ENCODE measurements at places on chromosomes 12 and 14.

DNA sequence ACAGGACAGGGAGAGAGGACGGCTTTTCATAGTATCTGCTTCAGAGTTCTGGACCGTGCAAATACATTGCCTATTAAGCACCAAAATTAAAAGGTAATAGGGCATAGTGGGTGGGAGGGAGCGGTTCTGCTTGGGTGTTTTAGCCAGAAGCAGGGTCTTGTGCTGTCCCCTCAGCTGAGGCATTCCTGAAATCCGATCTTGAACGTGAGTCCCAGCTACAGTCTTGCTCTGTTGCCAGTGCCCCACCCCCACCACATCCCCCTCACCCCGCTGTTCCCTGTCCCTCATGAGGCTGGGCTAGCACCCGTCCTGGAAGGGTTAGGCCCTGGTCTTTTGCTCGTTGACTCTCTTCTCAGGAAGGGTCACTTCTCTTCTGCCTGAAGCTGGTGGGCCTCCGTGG, 48.6 kb downstream of the AACS start:
- DNase-seq, result no peak

DNA sequence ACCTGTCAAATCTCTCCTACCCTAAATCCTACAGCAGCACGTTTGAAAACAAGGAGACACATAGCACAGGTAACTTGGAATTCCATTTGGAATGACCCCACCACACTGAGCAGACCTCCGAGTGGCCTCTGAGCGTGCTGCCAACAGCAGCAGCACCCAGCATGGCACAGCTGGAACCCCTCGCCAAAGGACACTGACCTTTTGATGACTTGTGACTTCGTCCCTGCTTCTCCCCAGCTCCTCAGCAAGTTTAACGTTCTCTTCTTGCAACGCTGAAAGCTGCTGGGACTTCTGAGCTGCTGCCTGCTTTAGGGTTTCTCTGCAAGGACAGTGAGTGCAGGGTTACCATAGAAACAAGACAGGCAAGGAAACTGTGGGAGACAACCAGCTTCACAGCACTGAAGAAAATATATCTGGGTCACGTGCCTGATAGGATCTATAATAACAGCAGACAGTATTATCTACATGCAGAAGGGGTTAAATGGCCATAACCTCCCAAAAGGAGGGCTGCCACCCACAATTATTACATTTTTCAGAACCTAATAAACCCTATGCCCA, 43.3 kb upstream of the VPS33A start:
- DNase-seq, result no peak

DNA sequence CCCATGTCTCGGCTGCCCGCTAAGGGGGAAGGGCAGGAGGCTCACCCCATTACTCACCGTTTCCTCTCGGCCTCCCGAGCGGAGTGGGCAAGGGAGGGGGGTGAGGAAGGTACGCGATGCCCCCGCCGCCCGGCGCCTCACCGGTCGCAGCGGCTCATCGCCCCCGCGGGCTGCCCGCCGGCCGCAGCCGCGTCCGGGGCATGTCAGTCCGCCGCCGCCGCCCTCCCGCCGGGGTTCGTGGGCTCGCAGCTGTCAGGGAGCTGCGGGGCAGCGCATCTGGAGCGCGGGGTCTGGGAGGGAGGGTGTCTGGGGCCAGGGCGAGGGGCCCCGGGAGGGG, 461 bp downstream of the SLC8A3 start:
- no peak for DNase-seq

- DNase-seq, result peak; percentile 83
Measured at GRCh38 chr12:52903285-52903854, 1.5 kb downstream of the KRT8 start.

- DNase-seq, result no peak
Measured at GRCh38 chr12:9077152-9078031, 38.3 kb downstream of the A2M start.

- DNase-seq, result no peak
Measured at GRCh38 chr12:5399266-5399665, 32.6 kb upstream of the NTF3 start.

- DNase-seq, result no peak
Measured at GRCh38 chr12:88810806-88811205, 230.5 kb upstream of the KITLG start.

GRCh38 chr14:99601361-99601831, 2.6 kb downstream of the CCDC85C start:
- no peak for DNase-seq

GRCh38 chr14:105151838-105152793, 16.5 kb downstream of the JAG2 start:
- DNase-seq, result no peak

DNA sequence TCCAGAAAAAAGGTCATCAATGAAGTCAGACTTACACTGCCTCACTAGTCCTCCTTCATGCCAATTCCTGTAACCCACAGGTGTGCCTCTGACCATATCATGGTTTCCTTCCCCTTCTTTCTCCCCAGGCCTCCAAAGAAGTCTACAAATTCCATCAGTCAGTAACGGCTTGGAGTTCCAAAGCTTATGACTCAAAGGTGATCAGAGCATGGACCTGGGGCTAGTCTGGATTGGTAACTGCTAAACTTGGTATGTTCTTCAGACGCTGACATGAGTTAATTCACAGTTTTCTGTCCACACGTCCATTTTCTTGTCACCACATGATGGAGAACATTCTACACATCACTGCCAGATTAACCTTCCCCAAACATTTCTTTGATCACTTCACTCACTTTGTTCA, 560.4 kb downstream of the ETNK1 start:
- no peak for DNase-seq

- DNase-seq, result no peak
Measured at GRCh38 chr12:70635755-70636154, 1.5 kb downstream of the PTPRB start.

DNA sequence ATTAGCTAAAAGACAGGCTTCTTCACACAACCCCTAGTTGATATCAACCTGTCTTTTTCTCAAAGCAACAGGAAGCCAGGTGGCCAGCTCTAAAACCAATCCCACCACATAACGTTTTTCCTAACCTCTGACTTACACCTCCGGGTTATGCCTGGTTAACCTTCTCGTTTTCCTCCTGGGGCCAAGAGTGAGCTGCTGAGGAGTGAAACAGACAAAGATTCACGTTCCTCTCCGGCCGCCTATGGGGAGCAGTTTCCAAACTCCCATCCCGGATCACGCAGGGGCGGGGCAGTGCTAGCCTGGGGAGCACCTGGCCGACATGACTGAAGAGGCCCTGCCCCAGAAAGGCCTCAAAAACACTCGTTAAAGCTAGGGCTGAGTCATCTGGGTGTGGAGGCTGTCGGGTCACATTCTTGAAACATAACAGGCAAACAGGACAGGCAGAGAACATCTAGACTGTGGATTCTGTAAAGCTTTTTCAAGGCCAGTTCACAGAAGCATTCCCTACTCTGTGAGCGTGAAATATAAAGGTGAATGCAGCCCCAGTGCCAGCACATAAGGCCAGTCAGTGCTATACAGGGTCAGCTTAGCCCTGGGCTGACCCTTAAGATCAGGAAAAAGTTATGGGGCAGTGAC, 25.9 kb upstream of the LGALS3 start:
- DNase-seq, result no peak

DNA sequence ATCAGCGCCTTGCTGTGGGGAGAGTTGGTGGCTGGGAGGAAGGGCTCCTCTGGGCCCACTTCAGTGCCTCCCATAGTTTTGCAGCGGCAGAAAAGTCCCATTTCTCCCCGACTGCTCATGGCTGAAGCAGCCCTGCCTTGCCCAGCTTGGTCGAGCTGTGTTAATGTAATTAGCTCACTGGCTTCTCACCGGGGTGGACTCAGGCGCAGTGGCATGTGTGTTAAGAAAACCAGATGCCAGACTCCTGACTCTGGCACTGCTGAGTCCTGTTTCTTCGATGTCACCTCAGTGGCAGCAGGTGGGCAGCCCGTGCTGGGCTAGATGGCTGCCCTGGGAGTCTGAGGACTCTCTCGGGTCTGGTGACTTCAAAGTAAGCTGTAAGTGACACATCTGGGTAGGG, 47.4 kb downstream of the CHST11 start:
- DNase-seq, result no peak

DNA sequence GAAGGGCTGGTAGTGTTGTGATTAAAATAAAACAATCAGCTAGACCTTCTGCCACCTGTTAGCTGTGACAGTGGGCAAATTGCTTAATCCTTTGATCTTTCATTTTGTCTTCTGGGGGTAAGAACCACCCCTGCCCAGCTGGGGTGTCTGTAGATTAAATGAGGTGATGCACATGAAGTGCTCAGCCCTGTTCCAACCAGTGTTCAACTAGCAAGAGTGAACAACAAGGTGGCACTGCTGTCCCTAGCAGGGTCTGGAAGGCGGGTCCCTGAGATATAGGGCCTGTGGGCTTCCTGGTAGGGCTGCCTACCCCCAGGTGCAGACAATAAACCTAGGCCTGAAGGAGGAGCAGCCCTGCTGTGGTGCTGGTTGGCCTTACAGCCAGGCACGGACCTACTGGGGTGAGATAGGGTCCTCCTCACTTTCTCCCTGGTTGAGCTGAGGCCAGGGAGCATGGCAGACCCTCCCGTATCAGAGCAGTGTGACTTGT, 60.6 kb downstream of the ARL6IP4 start:
- peak; percentile 53 for DNase-seq
